MG63 (cell line): ENCODE measurements at places on chromosomes 7 and 10.

- DNase-seq: peak; percentile 62
Observed at GRCh38 chr7:574661-575395, 55.2 kb upstream of the PDGFA start.

GRCh38 chr10:78616125-78616695, 452.6 kb upstream of the ZMIZ1 start:
- no peak for DNase-seq

GRCh38 chr10:103652599-103653281, 159.2 kb downstream of the NEURL1 start:
- no peak for DNase-seq

DNA sequence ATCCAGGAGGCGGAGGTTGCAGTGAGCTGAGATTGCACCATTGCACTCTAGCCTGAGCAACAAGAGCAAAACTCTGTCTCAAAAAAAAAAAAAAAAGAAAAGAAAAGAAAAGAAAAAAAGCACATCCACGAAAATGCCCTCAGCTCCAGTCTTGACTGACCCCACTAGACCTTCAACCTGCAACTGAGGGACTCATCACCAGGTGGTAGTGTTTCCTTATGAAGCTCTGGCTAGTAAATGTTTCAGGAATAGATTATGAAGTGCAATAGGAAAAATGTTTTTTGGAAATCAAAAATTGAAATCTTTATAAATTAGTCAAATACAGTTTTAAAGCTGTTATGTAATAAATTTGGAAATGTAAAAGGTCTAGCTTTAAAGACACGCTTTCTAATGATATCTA, 22.4 kb downstream of the TLL2 start:
- DNase-seq: no peak

DNA sequence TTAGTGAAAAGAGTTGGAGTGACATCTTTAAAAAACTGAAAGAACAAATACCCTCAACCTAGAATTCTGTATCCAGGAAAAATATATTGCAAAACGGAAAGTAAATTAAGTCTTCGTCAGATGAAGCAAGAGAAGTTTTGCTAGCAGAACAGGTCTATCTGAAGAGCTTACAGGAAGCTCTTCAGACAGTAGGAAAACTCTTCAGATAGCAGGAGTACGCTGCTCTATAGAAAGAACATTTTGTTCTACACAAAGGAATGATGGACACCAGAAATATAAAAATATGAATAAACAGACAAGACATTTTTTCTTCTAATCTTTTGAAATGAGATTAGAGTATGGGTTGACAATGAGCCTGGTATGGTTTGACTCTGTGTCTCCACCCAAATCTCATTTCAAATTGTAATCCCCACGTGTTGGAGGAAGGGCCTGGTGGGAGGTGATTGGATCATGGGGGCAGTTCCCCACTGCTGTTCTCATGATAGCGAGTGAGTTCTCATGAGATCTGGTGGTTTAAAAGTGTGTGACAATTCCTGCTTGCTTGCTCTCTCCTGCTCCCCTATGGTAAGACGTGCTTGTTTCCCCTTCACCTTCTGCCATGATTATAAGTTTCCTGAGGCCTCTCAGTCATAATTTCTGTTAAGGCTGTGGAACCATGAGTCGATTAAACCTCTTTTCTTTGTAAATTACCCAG, 567.3 kb downstream of the AUTS2 start:
- DNase-seq: no peak

DNA sequence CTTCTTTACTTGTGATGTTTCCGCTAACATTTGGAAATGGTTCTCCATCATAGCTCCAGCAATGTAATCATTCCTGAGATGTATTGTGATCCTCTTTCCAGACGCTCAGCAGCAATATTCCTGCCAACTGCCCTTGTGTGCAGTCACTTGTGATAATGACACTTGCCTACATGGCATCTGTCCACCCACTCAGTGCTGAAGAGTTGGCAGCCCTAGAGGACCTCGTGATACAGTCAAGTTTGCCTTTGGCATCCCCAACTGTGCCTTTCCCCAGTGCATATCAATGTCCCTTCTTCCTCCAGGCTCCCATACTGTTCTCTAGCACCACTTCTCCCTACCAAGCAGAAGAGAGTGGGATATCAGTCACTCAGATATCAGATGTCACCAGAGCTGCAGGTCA, 64.9 kb downstream of the MYOF start:
- DNase-seq: no peak

DNA sequence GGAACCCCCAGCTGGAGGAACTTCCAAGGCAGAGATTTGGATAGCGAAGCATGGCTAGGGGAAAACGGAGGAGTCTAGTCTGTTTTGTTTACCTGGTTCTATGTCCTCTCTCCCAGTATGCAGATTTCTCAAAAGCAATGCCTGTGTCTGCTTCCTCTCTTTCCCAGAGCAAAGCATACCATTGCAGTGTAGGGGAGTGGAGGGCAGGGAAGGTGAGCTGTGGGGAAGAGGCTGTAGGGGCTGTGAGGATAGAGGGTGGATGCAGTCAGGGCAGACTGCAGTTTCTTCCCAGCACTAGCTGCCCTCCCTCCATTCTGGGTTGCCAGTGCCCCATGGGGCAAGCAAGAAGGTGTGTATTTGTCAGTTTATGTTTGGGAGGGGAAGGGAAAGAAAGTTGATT, 16.9 kb upstream of the TSPAN14 start:
- DNase-seq: no peak
